ENCODE measurements at places on chromosomes 12 and 14.

- DNase-seq: peak; percentile 54
Measured at GRCh38 chr12:119208626-119209061, 29.9 kb downstream of the HSPB8 start.

DNA sequence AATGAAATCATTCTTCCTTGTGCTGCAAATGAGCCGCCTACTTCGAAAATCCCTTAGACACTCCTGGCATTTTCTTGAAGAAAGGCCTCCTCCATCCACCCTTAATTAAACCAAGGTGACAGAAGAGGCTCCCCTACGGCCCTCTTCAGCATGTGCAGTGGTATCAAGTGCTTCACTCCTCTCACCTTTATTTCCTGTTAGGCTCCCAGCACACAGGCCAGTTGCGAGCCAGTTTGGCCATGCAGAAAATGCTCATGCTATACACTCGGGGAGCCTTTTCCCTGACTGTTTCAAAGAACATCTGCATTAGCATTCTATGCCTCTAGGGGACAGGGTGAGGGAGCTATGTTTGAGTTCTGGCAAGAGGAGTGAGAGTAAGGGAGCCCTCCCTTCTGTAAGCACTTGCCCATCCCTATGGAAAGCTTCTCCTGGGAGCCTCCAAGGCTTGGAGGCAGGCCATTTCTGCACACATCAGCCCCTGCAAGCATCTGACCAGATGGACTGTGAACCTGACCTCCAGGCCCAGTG lies 291.5 kb downstream of the RPS29 start:
- DNase-seq: no peak

DNA sequence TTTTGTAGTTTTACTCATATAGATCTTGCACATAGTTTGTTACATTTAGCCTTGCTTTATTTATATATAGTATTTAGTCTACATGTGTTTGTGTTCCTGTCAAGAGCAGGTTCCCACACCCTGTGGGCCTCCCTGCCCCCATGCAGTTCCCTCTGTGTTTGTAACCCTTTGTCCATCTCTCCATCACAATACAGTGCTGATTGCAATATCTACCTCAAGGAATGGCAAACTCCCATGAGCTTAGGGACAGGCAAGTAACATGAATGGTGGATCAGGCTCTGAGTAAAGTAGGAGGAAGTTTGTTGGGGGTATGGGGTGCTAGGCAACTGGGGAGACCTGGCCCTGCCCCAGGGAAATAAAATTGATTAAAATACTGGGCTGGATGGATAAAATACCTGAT lies 151.9 kb upstream of the MYL2 start:
- DNase-seq: no peak

GRCh38 chr14:54058505-54058904 lies 101.9 kb upstream of the BMP4 start:
- no peak for DNase-seq

DNA sequence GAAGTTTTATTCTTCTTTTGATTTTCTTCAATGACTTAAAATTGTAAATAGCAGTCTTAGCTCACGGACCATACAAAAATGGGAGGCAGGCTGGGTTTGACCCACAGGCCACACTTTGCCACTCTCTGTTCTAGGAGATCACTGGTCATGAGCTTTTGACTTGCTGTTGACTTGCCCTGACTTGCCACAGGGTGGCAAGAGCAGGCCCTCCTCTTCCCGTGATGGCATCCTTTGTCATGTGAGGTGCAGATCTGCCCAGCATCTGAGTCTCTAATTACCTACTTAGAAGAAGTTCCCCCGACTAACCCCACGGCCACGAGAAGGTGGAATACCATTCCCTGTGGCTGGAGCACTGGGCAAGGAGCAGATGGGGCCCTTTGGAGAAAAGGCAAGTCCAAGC lies 81.0 kb upstream of the SCAF11 start:
- no peak for DNase-seq

DNA sequence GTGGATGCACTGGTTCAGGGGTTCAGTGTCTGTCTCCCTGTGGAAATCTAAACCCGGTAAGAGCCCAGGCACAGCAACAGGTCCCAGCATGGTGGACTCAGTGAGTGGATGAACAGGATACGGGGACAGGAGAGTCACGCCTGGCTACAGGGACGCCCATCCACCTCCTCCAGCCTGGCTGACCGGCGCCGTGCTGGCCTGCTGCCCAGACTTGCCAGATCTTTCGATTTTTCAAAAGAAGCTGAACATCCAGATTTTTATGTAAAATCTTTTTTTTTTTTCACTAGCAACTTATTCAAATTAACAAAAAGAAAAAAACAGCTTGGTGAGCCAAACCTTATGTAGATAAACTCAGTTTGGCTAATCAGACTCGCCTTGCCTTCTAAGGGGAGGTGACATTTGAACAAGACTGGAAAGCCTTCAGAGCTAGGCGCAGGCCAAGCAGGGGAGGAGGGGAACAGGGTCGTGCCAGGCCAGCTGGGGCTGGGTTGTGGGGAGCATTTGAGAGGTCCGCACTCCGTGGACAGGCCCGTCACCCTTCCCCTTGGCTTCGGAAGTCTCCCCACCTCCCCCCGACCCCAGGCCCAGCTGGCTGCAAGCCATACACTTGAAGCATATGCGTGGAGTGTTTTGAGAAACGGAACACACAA lies 87.8 kb upstream of the NCOR2 start:
- DNase-seq: peak; percentile 90

GRCh38 chr12:103310546-103311270 lies 185.1 kb downstream of the C12orf42 start:
- no peak for DNase-seq

DNA sequence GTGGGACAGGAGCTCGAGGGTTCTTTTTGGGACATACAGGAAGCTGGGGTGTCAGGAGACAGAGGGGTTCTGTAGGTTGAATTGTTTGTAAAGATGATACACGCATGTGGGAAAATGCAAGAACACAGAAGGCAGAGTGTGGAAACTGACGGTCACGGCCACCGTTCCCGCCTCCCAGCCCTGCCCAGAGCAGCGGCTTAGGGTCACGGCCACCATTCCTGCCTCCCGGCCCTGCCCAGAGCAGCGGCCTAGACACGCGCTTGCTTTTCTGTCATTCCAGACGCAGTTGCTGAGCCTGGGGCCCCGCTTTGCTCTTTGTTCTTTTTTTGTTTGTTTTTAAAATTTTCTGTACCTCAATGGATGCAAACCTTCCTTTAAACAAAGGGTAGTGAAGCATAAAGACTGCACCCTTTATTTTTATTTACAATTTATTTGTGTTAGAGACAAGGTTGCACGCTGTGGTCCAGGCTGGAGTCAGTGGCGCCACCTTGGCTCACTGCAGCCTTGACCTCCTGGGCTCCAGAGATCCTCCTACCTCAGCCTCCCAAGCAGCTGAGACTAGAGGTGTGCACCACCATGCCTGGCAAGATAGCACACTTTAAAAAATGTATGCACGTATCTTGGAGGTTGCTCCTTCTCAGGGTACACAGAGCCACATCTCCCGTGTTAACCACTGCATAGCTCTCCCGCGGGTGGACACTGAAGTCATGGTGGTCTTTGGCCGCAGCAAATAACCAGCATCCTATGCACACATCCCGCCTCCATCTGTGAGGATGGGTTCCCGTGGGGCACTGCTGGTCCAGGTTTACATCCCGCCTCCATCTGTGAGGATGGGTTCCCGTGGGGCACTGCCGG lies 142.3 kb downstream of the ADGRD1 start:
- DNase-seq: no peak

DNA sequence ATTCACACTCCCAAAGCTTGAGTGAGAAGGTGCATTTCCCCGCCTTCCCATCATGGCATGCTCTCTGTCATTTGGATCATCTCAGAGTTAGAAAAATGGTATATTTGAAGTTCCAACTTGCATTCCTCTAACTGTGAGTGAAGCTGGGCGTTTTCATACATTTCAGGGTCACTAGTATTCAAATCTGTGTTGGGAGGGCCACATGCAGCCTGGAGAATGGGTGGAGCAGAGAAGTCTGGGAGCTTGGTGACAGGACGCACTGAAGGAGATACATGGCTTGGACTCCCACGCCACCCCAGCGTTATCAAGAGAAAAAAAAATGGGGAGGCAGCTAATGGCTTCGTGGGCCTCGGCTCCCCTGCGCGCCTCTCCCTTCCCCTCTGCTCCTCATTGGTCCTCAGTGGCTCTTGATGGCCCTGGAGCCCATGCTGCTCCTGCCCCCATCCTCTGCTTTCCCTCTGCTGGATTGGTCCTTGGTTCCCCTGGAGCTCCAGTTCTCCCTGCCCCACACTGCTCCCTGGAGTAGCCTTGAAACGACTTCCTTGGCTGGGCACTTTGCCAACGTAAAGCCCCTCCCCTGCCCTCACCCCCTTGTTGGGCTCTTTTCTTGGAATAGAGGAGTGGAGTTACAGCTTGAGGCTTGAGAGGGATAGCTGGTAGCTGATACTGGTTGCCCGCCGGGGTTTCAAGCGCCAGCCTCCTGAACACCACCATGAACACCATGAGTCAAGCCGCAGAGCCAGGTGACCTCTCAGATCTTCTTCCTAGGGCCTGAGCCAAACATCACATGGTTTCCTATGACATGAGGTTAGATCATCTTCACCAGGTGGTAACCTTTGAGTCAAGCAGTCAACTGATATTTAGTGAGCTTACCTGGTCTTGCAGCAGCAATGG lies 139.6 kb downstream of the PRKCH start:
- no peak for DNase-seq

DNA sequence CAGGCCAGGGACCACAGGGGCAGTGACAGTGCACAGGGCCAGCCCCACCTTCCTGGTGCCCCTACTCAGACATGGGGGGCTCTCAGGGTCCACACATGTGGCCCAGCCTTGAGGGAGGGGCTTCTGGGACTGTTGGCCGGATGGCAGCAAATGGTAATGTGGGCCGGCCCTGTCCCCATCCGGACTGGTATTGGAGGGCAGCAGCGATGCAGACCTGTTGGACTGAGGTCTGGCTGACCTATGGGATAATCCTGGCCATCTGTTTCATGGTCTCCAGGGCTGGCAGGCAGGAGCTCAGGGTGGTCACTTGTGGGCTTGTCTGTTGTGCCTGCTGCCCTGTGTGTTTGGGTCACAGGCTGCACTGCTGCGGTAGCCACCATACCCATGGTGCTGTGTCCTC lies 387.5 kb downstream of the TMEM121 start:
- no peak for DNase-seq

DNA sequence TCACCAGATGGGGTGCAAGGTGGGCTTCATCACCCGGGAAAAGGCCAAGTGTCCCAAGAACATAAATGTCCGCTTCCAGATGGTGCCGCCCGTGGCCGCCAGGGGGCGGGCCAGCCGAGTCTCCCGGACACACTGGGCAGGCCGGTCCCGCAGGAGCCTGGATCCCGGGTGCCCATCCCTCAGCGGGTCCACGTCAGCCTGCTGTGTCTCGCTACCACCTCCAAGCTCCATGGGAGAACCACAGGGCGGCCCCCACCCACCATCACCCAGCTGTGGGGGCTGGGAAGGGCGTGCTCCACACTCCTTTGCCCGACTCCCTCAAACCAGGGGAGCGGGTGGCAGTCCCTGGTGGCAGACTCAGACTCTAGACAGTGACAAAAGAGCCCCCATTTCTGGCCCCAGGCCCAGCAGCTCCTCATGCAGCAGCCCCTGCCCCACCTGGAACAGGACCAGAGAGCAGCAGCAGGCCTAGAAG lies 22.0 kb upstream of the NUDT14 start:
- DNase-seq: no peak

DNA sequence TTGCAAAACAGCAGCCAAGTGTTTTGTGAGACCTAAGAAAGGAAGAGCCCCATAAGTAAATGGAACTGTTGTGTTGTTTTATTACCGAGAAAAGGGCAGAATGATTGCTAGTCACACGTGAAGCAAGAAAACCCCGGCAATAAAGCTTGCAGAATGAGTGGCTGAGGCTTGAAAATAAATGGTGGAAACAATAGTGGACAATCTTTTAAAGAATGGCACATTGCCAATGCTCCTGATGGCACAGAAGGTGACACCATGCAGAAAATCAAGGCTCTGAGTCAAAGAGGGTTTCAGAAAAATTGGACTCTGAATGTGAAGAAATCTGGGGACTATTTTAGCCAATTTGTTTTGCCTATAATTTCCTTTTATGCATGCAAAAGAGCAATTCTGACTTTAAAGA lies 4.0 kb upstream of the AQP2 start:
- DNase-seq: no peak

- DNase-seq: no peak
Measured at GRCh38 chr14:105074601-105075053, 9.4 kb upstream of the GPR132 start.

GRCh38 chr14:78970677-78971076 lies 800.5 kb downstream of the NRXN3 start:
- no peak for DNase-seq

DNA sequence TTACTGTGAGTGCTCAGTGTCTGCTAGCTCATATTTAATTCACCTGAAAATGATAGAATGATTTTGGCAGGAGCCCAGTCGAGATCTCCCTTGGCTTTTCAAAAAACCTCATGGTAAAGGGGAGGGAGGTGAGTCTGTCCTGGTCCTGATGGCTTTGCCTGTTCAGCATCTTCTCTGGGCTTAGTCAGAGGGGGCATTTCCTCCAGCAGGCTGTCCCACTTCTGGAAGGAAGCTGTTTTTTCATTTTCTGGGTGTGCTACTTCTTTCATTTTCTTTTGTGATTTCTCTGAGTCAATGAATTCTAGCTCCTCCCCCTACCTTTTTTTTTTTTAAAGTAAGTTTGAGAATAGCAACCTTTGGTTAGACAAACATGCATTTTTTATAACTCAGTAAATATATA lies 58.8 kb downstream of the TMX1 start:
- DNase-seq: no peak

DNA sequence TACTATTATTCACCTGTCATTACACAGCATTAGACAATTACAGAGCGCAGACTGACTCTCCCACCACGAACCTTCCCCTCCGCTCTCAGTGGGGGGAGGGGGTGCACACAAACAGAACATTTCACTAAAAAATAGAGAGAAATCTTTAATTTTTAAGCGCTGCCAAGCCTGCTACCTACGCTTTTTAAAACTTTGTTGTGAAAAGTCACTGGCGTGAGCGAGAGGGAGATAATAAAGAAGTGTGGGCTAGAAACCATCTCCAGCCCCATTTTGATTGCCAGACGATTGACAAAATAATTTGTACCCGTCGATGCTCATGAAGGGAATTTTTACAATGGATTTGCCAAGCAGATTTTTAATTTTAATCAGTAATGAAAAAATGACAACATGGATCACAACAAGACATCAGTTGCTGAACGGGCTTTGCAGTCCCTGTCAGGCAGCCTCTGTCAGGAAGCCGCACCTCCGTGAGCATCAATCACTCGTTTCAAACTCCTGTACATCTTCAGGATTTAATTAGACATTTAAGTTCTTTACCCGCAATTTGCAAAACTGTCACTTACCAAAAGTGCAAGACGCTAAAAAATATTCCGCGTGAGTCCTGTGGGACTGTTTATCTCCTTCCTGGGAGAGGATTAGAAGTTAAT lies 209.1 kb downstream of the BCL11B start:
- DNase-seq: no peak
